ENCODE measurements at places on chromosomes 2 and 18.

DNA sequence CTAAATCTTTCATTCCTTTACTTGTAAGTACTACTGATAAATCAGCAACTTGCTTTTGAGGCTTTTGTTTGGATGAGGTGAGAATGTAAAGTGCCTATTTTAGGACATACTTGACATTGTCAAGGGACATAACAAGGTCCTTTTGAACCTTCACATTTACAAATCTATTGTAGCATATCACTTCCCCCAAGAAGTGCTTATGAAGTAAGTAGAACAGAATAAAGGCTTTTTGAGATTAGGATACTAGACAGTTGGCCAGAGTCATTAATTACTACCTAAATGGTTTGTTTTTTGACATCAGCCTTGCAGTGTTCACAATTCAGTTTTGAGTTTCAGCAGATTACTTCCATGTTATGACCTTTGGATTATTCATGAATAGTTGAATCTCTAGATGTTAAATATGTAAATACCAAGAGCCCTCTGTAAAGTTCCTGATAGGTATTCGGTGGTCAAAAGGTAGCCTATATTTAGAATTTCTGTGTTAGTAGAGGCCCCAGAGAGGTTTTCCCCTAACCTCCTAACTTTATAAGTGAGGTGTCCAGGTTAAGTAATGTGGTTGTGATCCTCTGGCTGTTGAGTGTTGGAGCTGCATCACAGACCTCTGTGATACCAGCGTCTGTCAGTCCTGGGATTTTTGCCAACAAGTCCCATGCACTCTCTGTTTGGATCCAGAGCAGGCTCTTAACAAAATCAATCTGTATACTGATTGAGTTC lies 67.2 kb downstream of the LCLAT1 start:
- no peak for DNase-seq

DNA sequence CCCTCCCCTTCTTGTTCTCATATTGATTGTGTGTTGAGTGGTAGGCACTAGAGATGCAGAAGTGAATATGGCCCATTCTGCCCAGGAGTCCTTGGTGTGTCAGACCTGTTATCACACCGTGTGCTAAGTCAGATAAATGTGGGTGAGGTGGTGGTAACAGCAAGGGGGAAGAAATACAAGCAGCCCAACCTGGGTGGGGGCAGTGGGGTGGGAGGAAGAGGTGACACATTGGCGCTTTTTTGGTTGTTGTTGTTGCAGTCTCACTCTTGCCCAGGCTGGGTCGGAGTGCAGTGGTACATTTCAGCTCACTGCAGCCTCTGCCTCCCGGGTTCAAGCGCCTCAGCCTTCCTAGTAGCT lies 12.8 kb downstream of the B3GNT2 start:
- no peak for DNase-seq

DNA sequence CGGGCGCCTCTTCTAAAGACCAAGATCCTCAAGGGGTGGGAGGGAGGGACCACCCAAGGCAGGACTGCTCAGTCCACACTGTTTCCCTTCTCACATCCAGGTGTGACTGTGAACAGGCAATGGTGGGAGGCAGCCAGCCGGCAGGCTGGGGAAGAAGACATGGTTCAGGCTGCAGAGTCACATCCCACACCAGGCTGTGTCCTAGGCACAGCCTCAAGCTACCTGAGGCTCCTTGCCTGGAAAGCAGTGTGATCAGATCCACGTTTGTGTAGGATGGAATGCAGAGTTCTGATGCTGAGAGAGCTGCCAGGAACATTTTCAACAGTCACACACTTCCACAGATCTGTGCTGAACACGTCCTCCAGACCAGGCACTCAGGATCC lies 16.4 kb downstream of the SLC66A2 start:
- DNase-seq, result no peak

DNA sequence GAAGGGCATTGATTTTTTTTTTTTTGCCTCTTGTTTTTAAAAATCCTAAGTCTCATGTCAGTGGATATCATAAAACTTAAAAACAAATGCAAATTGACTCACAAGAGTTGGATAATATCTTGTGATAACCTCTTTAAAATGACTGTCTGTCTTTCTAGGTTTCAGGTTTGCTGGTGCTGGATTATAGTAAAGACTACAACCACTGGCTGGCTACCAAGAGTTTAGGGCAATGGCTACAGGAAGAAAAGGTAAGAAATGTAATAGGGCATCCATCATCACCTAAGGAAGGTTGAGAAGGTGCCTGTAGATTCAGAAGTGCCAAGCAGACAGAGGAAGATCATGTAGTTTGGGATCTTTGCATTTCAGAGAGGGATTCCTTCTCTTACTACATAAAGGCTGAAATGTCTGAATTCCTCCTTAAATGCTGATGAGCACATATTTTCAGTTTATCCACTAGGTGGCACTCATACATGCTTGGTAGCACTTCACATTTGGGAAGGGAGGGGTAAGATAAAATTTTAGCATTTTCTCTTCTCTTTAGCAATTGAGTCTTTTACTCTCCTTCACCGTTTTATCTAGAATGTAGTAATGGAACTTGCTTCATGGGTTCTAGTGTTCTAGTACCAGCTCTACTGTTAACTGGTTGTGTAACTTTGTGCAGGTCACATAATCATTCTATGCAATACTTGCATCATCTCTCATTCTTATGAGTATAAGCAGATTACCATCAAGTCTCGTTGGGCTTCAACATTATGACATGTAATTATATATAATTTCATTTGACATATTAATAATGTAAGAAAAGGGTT lies 21.1 kb downstream of the CPS1 start:
- DNase-seq, result peak; percentile 48

GRCh38 chr2:195451160-195451559 lies 205.9 kb upstream of the SLC39A10 start:
- no peak for DNase-seq

DNA sequence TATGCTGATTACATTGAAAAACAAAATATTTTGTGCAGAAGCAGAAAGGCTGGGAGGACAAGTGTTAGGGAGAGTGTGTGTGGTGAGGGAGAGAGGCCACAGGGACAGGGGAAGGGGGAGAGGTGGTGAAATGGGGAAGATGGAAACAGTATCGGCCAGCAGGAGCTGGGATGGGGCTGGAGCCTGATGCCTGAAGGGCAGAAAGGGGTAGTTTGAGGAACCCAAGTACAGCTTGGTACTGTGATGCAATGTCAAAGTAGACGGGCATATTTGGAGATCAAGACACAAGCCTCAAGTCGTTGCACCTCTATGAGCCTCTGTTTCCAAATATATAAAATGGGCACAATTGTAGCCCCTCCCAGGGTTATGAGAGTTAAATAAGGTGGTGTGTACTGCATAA lies 152.1 kb downstream of the LPIN1 start:
- no peak for DNase-seq

DNA sequence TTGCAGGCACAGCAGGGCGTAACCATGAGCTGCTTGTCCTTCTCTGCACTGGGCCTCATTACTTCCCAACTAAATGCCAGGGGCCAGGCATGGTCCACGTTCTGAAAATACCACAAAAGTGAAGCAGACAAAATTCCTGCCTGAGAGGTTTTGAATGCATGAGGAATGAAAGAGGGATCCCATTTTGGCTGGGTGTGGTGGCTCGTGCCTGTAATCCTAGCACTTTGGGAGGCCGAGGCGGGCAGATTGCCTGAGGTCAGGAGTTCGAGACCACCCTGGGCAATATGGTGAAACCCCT lies 139.5 kb downstream of the MBP start:
- DNase-seq, result no peak

DNA sequence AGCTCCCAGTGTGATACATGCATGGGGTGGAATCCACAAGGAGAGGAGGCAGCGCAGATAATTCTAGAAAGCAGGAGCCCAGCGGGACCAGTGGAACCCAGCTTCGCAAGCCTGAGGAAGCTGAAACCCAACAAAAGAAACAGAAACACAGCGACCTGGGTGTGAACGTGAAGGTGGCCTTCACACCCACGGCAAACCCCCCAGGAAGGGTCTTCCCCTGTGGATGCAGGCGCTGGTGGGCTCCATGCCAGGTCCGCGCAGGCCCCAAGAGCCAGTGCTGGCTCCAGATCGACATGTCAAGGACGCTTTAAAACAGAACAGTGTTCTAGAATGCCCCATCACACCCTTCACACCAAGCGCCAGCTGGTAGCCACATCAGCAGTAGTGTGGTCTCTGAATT lies 22.1 kb downstream of the KIF1A start:
- no peak for DNase-seq

DNA sequence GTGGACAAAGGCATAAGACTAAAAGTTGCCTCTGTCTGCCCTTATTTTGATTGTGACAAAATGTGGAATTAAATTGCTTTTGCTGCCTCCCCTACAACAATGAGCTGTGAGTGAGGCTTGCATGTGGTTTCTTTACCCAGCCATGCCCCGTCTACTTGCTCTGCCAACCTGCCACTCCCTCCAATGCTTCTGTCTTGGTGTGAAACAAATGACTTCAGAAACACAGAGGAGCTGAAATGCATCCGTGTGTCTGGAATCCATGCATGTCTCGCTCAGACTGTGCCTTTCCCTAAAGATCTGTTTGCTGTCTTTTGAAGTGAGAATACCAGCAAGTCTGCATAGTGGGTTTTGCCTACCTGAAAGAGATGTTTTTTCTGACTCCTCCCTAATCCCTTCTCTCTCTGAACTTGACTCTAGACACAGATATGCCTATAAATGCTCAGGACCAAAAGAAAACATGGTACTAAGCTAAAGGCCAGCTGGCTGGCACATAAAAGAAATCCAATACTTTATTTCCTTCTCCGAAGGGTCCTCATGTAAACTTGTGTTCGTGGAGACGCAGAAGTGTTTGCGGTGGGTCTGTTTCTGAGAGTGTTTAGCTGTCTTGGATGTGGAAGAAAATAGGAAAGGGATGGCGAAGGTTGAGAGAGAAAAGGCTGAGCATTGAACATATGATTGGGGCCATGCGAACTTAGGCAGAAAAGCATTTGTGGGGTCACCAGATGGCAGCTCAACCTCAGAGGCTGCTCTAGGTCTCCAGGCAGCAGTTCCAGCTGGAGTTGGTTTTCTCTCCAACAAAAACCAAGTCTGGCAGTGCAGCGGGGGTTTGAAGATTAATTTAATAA lies 120.5 kb downstream of the CCBE1 start:
- DNase-seq, result no peak

GRCh38 chr18:25077944-25078723 lies 273.8 kb downstream of the ZNF521 start:
- no peak for DNase-seq

GRCh38 chr2:71492112-71492511 lies 38.8 kb downstream of the DYSF start:
- no peak for DNase-seq

- DNase-seq, result peak; percentile 30
These were observed 9.9 kb upstream of the SLC66A3 start for GRCh38 chr2:11145350-11145749.

- DNase-seq, result no peak
These were observed 306.0 kb downstream of the CLIP4 start for GRCh38 chr2:29420999-29421782.

DNA sequence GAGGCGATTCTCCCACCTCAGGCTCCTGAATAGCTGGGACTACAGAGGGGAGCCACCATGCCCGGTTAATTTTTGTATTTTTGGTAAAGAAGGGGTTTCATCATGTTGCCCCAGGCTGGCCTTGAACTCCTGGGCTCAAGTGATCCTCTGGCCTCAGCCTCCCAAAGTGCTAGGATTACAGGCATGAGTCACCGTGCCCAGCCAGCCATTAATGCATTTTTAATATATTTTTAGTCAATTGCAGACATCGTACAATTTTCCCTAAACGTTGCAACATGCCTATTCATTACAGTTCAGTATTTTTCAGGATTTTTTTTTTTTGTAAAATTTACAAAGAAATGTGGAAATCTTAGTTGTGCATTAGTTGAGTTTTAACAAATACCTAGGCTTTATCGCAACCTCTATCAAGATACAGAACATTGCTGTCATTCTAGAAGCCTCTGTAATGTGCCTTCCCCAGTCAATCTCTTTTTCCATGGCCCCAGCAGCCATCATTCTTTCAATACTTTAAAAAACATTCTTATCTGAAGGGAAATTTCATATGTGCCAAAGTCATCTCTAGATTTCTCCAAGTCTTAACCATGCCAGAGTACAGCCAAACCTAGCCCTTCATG lies 14.7 kb downstream of the NABP1 start:
- no peak for DNase-seq

- no peak for DNase-seq
These were observed 464.1 kb upstream of the CRIM1 start for GRCh38 chr2:35891528-35891927.

GRCh38 chr2:232322560-232323327 lies 55.8 kb upstream of the ALPP start:
- DNase-seq, result no peak

GRCh38 chr2:45743531-45744396 lies 92.3 kb downstream of the PRKCE start:
- DNase-seq, result no peak

DNA sequence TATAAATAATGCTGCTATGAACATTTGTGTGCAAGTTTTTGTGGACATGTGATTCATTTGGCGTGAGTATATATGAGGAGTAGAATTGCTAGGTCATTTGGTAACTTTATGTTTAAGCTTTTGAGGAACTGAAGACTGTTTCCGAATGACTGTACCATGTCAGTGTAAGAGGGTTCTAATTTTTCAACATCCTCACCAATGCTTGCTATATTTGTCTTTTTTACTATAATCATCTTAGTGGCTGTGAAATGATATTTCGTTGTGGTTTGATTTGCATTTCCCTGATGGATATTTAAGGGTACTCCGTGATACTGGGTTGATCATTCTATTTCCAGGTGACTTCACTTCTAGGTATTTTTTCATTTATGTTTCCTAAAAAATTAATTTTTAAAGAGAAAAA lies 241.1 kb downstream of the BCL2 start:
- no peak for DNase-seq
